ENCODE measurements at places on chromosomes 7 and 10.

- DNase-seq: no peak
Measured at GRCh38 chr7:24755541-24756407, 1.5 kb downstream of the GSDME start.

GRCh38 chr10:128102480-128103228 is 23.6 kb downstream of the MKI67 start:
- DNase-seq: no peak

DNA sequence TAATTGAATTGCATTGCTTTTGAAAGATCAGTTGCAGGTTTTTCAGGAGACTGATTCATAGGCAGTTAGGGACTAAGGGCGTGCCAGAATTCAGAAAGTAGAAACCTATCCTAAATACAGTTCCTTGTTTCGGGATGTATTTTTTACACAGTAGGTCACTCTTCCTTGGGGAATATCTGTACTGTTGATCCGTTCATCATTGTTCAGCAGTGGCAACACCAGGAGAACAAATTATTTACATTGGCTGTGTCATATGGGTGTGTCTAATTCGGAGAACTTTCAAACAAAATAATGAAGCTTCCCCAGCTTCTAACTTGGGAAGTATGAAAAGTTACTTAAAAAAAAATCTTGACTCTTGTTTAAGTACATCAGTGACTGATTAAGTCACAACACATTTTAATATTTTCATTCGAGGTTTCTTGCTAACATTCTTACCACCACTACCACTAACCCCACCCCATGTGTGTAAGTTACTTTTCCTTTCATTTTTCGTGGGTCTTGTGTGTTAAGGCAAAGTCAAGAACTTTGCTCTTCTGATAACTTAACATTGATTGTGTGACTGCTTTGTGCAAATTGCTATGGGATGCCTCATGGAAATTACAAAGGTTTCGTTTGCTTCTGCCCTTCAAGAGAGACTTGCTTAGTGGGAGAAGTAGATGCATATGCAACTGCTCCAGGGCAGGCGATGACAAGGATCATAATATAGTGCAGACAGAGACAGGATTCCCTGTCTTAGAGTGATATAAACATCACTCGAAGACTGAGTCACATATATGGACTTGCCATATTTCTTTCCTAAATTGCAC is 43.8 kb upstream of the RPA3 start:
- peak; percentile 81 for DNase-seq

DNA sequence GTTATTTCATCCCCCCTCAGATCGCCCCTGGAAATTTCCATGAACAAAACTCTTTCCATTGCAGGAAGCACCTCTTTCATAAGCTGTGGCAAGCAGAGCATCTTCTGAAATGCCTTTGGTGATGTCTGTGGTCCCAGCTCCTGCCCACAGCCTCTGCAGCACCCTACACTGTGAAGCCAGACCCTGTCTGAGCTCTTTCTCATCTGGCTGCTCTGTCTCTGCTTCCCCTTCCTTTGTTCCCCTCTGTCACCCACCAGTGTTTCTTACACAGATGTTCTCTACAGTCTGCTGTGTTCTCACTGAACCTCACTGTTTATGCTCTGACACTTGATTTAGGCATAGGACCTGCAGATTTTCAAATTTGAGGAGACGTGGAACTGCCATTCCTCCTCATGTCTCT is 1.9 kb upstream of the TAS2R39 start:
- no peak for DNase-seq

DNA sequence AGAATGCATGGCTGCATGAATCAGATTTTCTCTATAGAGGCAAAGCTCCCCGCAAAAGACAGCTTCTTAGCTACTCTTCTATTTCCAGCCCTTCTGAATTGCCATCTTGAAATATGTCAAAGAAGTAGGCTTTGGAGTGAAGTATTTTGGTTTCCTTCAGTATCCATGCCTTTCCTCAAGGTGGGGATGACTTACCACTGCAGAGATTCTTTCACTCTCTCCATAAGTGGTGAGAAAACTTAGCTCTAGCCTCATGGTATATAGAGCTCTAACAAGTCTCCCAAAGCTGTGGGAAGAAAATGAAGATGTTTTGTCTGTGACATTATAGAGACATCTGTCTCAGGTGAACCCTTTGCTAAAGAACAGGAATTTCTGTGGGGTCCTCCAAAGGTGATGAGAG is 89.6 kb upstream of the ITGB1 start:
- no peak for DNase-seq

GRCh38 chr10:60706146-60706545 is 72.1 kb upstream of the CDK1 start:
- DNase-seq: no peak

DNA sequence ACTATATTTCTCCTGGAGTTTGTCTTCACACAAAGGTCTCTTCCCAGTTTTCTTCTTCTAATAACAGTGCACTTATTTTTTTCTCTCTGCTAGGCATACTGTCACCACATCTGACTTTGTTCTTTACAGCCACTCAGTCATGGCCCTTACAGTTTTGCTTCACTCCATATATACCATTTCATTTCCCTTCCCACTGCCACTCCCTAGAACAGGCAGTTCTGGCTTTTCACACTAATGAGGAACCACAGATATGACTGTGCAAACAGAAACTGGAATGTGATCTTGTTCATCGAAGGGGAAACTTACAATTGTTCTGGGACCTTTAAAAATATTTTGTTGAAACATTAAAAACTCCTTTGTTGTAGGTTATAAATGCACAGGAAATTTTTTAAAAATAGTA is 67.3 kb downstream of the EPDR1 start:
- DNase-seq: no peak

DNA sequence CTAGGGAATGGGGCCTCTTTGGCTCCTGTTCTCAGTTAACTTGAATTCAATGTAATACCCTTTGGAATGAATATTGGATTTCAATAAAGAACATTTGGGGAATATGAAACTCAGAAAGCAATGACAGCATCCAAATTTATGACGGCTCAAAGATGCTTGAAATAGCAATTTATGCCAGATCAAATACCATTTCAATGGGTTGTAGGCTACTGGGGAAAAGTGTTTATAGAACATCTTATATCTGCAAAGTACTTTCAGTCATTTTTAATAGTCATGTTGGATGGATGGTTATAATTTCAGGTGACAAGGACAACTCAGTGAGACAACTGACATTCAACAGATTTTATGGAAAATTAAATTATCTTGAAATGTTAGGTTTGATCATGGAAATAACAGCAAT is 772.7 kb downstream of the PHTF2 start:
- no peak for DNase-seq

GRCh38 chr10:15627617-15628196 is 92.0 kb downstream of the ITGA8 start:
- no peak for DNase-seq

DNA sequence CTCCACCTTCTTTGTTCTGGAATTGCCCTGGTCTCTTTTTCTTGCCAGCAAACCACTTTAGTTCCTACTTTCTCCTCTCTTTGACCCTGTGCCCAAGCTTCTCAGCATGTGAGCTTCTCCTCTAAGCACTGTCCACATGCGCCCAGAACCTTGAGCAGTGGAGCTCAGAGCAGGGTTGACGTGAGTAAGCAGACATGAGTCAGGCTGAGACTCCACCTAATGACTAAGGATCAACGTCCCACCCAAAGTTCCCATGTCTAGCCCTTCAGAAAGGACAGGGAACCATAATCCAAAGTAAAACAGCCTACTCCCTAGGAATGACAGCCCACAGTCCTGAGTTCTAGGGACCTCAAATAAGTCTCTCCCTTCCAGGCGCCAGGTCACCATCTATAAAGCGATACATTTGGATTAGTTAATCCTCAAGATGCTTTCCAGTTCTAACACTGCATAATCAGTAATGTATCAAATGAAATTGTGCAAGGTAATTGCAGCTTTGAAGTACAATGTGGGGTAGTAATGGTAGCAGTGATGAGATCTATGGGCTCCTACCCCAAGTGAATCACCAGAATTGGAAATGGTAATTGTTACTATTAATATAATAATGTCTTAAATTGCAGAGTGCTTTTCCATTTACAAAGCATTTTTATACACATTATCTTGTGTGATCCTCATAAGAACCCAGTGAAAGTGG is 44.5 kb downstream of the KCNMA1 start:
- DNase-seq: peak; percentile 91

GRCh38 chr7:387132-388022 is 97.4 kb downstream of the FOXL3 start:
- DNase-seq: no peak

DNA sequence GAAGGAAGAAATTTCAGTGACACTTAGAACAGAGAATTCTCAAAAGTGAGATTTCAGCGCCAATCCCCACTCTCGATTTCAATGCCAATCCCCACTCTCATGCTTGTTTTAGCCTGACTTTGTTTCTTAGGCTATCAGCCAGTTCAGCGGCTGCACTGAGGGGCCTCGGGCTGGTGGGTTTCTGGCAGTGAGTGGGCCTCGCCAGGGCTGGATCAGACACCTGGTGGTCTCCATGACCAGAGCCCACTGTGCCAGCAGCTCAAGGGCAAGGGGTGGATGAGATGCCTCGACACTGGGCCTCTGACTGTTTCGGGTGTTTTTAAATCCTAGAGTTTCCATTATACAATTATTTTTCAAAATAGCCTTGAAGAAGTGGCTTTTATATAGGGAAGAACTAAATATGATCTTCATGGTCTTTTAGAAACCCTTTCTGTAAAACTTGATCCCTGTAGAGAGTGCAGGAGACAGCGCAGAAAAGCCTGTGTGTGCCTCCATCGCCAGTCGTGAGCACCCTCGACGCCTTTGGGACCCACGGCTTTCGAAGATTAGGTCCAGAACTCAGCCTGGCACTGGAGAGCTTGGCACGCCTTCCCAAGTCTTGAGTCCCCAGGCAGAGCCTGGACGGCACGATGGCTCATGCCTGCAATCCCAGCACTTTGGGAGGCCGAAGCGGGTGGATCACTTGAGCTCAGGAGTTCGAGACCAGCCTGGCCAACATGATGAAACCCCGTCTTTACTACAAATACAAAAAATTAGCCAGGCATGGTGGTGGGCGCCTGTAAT is 76.2 kb downstream of the INPP5A start:
- DNase-seq: no peak

- no peak for DNase-seq
Measured at GRCh38 chr7:78792006-78792405, 661.5 kb downstream of the MAGI2 start.

- DNase-seq: no peak
Measured at GRCh38 chr10:88984525-88984924, 6.1 kb upstream of the FAS start.

GRCh38 chr7:136251826-136252225 is 274.7 kb upstream of the MTPN start:
- no peak for DNase-seq

- no peak for DNase-seq
Measured at GRCh38 chr10:3873728-3874461, 88.9 kb upstream of the KLF6 start.

DNA sequence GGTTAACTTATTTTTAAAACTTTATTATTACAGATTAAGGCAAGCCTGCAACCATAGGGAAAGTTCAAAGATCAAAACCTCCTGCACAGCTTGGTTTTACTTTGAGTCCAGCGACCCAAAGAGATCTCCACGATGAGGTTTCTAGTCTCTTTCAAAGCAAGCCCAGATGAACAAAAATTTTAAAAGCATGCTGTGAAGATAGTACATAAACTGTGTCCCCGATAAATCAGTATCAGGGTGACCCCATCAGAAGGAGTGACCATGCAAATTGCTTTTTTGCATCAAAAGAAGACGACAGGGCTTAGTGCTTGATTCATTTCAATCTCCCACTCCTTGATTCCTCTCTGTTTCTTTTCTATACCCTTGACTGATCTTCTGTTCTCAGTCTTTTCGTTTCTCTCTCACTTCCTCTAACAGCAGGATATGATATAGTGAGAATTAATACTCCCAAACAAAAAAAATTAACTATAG is 16.0 kb upstream of the DNTT start:
- DNase-seq: no peak

DNA sequence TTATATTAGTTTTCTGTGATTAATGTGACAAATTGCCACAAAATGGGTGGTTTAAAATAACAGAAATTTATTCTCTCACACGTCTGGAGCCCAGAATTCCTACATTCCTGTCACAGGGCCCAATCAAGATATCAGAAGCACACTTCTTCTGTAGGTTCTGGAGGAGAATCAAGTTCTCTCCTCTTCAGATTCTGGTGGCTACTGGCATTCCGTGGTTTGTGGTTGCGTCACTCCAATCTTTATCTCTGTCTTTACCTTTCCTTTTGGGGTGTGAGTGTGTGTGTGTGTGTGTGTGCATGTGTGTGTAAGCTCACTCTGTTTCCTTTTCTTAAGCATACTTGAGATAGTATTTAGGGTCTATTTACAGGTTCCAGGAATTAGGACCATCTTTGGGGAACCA is 115.5 kb upstream of the DKK1 start:
- no peak for DNase-seq

- DNase-seq: no peak
Measured at GRCh38 chr7:130875265-130875741, 141.3 kb upstream of the KLF14 start.

DNA sequence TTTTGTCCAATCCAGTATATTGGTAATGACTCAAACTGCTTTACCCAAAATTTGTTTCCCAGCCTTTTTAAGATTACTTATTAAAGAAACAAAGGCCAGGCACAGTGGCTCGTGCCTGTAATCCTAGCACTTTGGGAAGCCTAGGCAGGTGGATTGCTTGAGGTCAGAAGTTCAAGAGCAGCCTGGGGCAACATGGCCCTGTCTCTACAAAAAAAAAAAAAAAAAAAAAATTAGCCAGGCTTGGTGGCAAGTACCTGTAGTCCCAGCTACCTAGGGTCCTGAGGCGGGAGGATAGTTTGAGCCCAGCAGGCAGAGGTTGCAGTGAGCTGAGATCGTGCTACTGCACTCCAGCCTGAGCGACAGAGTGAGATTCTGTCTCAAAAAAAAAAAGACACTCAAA is 7.0 kb upstream of the ARHGAP12 start:
- DNase-seq: no peak

- no peak for DNase-seq
Measured at GRCh38 chr10:26326851-26327250, 110.3 kb downstream of the GAD2 start.

DNA sequence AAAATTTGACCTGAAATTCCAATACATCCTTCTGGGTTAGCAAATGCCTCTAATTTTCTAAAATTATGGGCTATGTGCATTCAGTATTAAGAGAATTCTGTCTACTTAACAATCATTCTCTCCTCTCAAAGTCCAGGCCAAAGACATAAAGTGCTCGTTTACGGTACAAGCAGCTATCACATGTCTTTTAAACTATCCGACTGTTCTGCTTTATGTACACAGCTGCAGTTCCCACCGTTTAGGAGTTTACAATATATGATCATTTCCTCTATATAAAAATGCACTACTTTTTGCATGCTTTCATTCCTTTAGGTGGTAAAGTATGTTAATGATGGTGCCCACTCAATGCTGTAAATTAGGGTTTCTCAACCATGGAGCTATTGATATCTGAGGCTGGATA is 34.0 kb downstream of the CDK6 start:
- no peak for DNase-seq

DNA sequence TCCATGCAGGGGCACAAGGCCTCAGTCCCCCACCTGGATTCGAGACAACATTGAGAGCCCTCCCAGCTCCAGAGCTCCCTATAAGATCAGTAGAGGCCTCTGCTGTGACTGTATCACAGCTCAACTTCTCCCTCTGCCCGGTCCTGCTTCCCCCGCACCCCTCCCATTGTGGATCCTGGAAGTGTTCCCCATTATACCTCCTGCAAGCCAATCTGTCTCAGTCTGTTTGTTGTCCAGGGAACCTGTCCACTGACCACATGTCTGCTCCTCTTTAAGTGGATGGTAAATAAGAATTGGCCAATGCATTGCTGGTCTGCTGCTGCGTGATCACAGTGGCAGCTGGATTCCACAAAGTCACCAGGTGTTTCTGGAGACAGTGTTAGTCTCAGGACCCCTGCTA is 259.7 kb upstream of the HABP2 start:
- DNase-seq: no peak

Measured in skeletal muscle cell (primary cell).